NCI-H1048 (cell line): ENCODE measurements at places on chromosomes 3 and 15.

DNA sequence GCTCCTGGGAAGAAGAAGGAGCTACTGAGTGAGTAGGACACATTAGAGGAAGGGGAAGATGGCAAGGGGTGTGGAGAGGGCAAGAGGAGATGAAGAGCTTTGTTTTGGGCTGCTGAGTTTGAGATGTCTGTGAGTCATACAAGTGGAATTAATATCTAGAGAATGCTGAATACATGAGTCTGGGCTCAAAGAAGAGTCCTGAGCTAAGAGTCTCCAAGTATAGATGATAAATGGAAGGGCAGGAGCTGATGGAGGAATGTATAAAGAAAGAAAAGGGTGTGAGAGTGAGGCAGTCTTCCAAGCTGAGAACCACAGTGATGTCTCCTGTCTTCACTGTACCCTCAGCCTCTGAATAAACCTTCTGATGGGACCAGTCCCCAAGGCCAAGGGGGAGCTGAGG, 205.5 kb upstream of the MRPL3 start:
- DNase-seq: no peak

GRCh38 chr15:42730135-42730534, 6.8 kb downstream of the CDAN1 start:
- no peak for DNase-seq

- no peak for DNase-seq
These were observed 105.0 kb upstream of the GAP43 start for GRCh38 chr3:115518100-115518852.

- no peak for DNase-seq
These were observed 38.9 kb downstream of the CACNA2D2 start for GRCh38 chr3:50464569-50464968.

DNA sequence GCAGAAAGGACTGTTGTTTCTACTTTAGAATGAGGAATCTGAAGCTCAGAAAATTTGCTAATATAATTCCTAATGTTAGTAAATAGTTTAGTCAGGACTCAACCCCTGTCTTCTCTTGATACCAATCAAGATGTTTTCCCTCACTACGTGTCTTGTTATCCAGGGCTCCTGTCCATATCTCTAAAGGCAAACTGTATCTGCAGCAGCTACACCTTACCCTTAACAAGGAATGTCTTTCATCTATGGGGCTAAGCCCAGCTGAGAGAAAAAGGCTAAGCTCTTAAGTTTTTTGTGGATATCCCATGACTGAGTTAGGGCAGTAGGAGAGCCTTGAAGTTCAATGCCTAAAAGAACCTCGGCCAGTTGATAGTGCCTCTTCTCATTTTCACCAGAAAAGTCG, 32.5 kb downstream of the RAB11A start:
- no peak for DNase-seq
